Fibroblast of the aortic adventitia (primary cell): ENCODE measurements at places on chromosomes 16 and 17. TPM values are rescaled to one million over a fixed set of nuclear protein-coding genes. Genes with fewer than 3 reads are reported as not detected.

ZP2 gene
- total RNA-seq, result not detected in 2 replicates

- DNase-seq, result no peak
Measured at GRCh38 chr16:22016927-22017326, 9.0 kb downstream of the MOSMO start.

- DNase-seq, result no peak
Measured at GRCh38 chr16:81327447-81328196, 12.9 kb downstream of the GAN start.

DNA sequence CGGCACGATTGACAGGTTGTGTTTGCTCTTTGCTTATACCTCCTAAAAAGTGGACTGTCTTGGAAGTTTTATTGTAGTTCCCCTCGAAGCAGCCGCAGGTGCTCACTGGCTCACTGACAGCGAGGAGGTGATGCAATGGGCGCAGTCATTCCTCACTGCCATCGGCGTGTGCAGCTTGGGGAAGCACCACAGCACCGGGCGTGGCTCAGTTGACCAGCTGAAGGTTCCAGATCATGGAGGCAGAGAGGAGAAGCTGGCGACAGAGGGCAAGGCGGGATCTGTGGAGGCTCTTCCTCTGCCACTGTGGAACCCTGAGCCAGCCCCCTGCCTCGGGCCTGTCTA is 72.1 kb upstream of the TNRC6C start:
- DNase-seq, result no peak

DNA sequence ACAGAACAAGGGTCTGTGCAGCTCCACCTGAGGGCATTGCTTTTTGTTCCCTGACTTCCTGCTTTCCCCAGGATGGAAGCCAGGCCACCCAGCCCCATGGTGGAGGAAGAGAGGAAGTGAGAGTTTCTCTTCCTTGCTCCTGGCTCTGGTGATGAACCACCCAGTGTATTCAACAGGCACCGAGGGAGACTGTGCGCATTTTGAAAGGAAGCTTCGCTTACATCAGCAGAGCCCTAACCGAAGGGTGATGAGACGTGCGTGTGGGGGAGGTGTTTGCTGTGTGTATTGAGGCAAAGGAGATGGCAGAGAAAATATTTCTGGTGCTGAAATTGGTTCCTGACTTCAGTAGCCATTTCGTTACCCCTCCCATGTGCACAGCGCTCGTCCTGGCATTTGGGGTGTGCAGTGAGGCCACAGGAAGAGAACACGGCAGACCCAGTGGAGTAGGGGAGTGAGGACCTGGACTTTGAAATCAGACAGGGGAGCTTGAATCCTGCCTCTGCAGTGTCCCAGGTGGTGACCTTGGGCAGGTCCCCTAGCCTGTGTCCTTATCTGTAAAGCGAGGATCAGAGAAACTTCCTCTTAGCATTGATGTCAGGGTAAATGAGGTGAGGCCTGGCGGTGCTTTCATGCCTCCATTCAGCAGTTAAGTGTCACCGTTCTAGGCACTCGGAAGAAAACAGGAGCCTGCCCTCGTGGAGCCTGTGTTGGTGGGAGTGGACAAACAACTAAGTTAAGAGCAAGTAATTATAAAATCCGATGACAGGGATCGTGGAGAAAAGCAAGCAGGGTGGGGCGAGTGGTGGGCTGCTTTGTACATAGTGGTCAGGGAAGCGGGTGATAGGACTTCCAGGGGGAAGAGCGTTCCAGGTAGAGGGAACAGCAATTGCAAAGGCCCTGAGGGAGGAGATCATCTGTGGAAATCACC is 7.4 kb downstream of the CMIP start:
- no peak for DNase-seq

- no peak for DNase-seq
Measured at GRCh38 chr17:28737770-28738679, 5.8 kb upstream of the TRAF4 start.

- no peak for DNase-seq
Measured at GRCh38 chr16:19479302-19479721, 42.6 kb downstream of the GDE1 start.

DNA sequence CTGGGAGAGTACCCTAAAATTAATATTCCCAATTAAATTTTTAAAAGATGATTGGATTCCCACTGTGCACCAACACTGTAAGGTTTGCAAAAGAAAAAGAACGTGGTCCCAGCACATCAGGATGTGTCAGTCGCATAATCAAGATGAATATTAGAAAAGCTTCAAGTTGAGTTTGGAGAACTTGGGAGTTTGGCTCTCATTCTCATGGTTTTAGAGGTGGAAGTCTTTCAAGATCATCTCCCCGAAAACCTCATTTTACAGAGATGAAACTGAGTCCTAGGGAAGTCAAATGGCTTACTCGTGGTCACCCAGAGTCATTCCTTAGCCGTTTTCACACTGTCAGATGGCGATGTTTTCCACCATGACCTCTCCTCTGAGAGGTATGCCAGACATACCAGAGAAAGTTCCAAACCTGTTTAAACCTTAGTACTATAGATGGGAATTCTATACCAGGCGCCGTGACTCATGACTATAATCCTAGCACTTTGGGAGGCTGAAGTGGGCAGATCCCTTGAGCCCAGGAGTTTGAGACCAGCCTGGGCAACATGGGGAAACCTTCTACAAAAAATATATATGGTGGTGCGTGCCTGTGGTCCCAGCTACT is 1.2 kb downstream of the SEC14L1 start:
- no peak for DNase-seq

DNA sequence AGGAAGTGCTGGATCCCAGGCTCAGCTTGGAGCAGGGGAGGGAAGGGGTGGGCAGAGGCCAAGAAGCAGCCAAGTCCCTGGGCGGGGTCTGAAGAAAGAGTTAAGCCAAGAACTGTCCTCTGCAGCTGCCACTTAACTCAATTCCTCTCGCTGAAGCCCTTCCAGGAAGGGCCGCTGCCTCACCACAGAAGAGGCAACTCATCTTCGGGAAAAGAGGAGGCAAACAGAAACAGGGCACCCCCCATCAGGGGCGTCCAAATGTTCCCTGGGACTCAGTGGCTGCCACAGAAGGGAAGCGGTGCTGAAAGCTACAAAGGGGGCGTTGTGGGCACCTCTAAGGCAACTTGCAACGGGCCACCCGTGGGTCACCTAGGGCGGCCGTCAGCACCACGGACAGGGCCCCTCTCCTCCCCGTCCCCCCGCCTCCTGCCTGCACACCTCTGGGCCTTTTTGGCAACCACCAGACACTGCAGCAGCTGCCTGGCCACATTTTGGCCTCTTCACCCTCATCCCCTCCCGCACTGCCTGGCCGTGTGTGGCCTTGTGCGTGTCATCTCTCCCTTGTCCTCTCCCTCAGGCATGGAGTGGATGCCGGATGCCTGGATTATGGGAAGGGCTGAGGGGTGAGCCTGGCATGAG is 2.5 kb downstream of the TLCD3B start:
- DNase-seq, result no peak

TLCD2 gene
- 4.5 and 10.1 TPM in 2 replicates for total RNA-seq

CCT6B gene
- total RNA-seq, result 3.2 and 12.0 TPM in 2 replicates

- DNase-seq, result peak; percentile 60
Measured at GRCh38 chr16:11836650-11837244, 14.6 kb downstream of the RSL1D1 start.

GRCh38 chr16:17830651-17831050 is 359.9 kb upstream of the XYLT1 start:
- DNase-seq, result peak; percentile 1

KRTAP9-4 gene
- not detected in 2 replicates for total RNA-seq

DNA sequence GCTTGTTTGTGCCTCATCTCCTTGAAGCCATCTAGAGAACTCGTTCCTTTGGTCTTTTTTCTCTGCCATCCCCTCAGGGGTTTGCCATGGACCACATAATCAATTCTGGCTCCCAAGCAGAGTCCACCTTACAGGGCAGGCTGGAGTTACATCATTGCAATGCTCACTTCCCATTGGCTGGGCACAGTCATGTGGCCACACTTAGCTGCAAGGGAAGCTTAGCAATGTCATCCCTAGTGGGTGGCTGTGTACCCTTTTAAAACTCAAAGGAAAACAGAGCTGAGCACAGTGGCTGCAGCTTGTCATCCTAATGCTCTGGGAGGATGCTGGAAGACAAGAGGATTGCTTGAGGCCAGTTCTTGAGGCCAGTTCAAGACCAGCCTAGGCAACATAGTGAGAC is 41.9 kb upstream of the POLR3E start:
- DNase-seq, result no peak

DNA sequence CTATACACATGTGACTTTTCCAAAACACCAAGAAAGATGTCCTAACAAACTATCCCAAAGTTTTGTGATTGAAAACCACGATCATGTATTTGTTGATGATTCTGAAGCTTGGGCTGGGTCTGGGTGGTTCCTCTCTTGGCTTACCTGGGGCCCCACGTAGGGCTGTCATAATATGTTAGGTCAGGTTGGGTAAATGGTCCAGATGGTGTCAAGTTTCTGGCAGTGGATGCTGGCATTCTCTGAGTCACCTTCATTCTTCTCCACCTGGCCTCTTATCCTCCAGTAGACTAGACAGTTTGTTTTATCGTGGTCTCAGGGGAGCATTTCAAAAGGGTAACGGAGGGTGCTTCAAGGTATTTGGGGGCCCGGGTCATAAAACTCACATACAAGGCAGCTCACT is 39.4 kb downstream of the SYCE1L start:
- no peak for DNase-seq

C17orf67 gene
- total RNA-seq, result 0.41 and 0.99 TPM in 2 replicates

DNA sequence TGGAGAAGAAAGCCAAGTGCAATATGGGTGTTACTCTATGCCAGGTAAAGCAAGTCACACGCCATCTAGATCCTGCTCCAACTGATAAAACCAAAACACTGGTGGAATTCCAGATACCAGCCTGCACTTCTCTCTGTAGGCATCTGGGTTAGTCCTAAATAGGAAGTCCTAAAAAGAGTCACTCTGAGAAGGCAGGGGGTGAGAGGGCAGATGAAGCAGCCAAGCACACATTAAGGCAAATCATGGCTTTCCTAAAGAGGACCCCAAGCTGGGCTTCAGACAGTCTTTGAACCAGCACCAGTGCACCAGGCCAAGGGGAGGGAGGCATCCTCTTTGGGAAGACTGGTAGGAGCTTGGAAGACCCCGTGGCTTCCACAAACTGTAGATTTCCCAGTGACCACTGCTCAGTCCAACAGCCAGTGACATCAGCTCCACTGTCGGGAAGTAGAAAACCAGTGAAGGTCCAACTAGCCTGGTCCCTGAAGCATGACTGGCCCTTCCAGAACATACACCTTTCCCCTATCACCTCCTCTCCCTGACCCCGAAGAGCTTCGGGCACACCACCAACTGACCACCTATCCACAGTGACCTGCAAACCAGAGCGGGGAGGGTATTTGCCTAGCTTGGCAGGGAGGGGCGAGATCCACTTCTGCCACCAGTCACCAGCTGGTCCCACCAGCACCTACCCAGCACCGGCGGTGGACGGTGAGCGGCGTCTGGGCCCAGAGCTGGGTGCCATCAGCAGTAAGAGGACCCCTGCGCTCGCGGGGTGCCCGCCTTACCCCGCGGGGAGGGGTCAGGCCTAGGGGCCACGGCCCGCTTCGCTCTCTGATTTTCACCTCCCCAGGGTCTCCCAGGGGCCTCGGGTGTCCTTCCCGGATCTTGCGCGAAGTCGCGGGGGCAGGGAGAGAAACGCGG is 1.0 kb downstream of the LITAF start:
- DNase-seq, result no peak

DNA sequence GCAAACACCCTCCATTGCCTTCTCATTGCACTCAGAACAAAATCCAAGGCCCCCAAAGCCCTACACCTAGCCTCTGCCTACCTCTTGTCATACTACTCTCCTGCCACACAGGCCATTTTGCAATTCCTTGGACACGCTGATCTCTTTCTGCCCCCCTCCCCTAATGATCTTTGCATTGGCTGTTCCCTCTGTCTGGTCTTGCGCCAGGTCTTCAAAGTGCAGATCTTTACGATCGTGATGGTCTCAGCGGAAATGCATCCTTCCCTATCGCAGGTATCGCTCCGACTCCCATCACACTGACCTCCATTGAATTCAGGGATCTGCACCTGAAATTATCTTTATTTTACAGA is 777 bp upstream of the MOSMO start:
- no peak for DNase-seq

GRCh38 chr16:52383119-52383518 is 163.8 kb downstream of the TOX3 start:
- DNase-seq, result no peak

DNA sequence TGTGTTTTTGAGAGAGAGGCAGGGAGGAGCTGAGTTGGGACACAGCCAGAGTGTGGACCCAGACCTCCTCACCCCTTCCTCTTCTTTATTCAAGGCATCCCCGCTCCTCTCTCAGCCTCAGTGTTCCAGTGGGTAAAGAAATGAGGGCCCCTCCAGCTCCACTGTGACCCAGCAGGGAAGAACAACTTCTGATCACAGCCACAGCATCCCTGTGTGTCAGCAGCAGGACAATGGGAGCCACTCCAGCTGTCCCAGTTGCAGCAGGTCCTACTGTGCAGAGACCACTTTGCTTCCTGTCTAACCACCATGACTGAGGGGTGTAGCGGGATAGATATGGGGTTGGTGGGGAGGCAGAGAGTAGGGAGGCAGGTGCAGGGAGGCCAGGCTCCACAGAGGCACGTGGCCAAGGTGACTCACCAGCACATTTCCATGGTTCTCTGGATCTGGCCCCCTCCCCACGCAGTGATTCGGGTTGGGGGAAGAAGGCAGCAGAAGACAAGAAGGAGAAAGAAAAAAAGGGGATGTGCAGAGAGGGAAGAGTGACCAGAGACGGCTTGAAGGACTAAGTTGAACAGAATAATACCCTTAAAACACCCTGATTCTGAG is 24.5 kb downstream of the PIK3R5 start:
- no peak for DNase-seq

COX6A2 gene
- not detected in 2 replicates for total RNA-seq

DNA sequence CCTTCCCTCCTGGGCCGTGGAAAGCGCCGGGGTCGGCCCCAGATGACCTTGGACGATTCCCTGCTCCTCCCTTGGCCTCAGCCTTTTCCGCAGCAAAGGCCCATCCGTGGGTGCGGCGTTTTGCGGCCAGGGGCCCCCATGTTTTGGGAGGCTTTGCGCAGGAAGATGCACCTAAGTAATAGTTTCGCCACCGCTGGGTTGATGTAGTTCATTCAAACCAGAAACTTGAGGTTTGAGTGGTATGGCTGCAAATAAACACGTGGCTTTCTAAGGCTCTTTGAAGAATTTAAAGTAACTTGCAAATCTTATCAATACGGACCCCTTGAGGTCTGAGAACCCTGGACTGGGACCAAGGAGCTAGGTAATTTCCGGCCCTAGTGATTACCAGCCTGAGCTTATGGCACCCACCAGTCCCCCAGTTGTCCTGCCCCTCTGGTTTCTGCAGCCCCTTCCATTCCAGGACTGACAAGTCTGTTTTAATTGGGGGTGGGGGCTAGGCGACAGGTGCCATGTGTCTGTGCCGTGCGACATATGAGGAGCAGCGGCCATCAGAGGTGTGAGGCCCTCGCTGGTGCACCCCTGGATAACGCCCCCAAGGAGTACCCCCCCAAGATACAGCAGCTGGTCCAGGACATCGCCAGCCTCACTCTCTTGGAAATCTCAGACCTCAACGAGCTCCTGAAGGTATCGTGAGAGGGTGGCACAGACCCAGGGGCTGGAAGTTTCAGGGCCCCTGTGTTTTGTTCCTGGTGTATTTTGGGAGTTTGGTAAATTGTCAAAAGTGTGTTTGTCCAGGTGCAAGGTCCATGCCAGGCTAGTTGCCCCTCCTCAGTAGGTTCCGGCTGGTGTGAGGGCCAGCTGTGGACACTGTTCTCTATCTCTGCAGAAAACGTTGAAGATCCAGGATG is 834 bp downstream of the MRPL12 start:
- DNase-seq, result no peak
